ENCODE measurements at places on chromosomes 1 and 21.

GRCh38 chr1:192615055-192615454 is 20.9 kb upstream of the RGS13 start:
- no peak for DNase-seq

DNA sequence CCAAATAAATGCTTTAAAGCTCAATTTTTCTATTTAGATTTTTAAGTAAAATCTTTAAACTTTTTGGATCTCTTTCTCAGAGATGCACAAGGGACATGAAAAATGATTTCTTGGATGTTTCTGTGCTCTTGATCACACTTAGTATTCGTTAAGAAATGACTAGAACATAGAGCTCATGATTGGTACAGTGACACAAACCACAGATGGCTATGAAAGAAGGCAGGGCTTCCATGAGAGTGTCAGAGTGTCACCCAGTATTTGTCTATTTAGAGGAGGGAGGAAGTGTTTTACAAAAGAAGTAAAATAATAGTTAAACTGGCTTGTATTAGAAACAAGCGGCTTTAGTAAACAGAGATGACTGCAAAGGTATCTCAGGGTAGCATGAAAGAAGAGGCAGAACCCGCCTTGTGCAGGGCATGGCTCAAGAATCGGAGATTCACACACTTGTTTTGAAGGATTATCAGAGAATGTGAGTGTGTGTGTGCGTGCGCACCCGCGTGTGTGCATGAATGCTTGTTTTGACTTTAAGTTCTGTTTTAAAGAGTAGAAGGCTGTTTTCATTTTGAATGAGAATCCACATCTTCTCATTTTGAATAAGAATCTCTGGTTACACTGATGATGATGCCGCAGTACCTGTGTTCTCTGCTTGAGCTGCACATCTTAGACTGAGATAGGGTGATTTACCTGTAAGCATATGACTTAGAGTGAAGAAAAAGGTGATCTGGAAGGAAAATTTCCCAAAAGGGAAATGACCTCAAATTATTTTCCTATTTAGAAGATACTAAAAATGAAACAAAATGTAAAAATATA is 82.1 kb downstream of the VPS26C start:
- DNase-seq, result no peak

DNA sequence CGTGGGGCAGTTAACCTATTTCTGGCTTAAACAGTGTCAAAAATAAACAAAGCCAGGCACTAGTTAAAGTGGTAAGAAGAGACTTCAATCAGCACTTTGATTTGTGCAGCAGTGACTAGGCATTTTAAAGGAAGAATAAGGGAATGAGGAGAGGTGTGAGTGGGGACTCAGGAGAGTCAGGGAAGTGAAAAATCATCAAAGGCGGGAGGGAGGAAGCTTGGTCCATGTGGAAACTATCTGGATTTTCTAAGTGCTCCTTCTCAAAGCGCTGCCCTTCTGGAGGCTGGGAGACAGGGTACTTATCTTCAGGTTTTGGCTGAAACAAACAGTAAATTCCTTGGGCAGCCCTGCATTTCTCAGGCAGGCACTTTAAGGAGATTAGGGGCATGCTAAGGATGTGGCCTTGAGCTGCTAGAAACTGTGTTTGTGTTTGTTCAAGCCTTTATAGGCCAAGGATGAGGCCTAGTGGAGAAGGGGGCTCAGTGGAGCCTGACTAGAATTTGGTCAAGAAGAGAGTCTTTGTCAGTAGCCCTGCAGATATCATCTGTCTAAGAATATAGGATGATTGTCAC is 486.5 kb downstream of the SIPA1L2 start:
- peak; percentile 58 for DNase-seq

DNA sequence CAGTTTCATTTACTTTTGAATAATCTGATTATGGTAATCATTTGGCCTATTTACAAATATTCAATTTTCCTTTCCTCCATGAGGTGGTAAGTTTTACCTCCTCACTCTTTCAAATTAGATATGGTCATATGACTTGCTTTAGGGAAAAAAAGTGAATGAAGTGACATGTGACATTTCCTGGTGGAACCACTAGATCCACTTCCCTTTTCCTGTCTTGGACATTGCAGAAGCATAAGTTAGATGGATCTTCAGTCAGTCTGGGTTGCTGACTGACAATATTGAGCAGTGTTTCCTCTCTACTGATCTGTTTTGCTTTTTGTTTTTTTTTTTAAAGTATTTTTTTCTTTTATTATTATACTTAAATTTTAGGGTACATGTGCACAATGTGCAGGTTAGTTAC is 481.1 kb upstream of the PTBP2 start:
- no peak for DNase-seq

- DNase-seq, result no peak
These were observed 90.5 kb upstream of the TTC34 start for GRCh38 chr1:2891923-2892448.

DNA sequence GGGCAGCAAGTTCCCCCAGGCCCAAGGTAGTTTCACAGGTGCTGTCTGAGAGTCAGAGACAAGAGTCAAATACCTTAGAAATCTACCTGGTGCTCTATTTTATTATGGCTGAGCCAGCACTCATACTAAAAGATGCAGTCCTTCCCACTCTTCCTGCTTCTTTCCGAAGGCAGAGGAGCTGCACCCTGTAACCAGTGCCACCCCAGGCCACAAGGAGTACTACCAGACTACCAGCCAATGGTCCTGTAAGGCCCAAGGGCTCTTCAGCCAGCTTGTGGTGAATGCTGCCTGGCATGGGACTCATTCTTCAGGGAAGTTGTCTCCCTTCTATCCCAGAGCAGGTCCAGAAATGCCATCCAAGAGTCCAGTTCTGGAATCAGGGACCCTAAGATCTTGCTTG is 203.8 kb upstream of the DUSP10 start:
- DNase-seq, result no peak

GRCh38 chr1:214515544-214516433 is 35.6 kb downstream of the PTPN14 start:
- DNase-seq, result no peak

DNA sequence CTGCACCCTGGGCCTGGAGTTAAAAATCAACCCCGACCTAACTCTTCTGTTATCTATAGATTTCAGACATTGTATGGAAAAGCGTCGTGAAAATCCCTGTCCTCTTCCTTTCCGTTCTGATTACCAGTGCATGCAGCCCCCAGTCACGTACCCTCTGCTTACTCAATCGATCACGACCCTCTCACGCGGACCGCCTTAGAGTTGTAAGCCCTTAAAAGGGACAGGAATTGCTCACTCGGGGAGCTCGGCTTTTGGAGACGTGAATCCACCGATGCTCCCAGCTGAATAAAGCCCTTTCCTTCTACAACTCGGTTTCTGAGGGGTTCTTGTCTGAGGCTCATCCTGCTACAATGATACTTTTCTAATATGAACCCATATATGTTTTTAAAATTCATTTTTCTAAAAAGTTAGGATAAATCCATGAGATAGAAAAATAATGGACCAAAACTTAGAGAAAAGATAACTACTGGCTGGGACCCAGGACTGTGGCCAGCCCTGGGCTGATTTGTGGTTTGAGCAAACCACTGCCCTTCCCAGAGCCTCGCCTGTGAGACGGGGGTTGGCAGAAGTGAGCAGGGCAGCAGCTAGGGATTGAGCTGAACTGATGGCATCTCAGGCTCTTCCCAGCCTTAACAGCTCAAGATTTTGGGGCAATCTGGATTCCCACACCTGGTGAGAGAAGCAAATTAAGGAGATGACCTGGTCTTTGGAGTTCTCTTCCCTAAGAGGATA is 5.0 kb downstream of the UQCRHL start:
- DNase-seq, result no peak

- DNase-seq, result no peak
These were observed 155.6 kb downstream of the NUF2 start for GRCh38 chr1:163477276-163477830.

DNA sequence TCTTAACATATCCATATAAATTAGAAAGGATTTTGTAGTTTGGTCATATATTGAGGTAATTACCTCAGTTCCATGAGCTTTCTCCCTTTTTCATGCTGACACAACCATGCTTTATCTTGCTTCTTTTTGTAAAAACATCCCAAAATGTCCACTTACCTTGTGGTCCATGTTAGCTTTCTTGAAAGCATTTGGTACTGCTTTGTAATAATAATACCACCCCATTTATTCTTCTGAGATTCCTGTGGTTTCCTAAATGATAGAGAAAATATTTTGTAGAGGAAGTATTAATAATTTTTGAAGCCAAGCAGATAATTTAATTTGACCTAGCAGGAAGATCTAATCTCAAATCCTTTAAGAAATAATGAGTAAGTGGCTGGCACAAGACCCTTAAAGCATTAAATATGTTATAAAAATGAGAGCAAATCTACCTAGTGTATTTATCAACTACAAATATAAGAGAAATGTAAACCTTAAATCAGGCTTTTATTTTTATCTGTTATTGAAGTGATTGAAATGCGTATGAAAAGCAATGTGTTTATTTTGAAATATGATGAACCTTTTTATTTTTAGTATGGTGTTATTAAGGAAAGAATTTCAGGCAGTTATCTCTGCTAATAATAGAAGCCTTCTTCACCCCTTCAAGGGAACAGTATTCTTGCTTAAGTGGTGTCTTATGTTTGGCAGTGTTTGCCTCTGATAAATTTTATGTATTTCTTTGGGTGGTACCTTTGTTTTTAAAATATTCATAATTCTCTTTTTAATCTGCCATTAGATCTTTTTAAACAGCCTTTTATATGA is 9.2 kb downstream of the PRKAA2 start:
- DNase-seq, result no peak

DNA sequence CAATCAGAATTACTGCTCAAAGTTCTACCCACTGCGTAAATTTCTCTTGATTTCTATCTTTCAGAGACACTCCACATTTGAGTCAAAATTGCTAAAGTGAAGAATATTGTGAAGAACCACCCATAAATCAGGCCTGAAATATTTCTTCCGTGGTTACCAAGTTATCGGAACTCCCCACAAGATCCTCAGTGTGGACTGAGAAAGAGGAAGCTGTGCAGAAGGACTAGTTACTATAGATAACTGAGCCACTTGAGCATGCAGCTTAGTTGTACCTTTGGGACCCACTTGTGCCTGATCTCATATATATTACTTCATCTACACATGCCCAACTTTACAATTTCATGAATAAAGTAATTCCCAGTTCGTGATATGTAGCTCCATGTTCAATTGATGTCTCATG is 18.4 kb downstream of the RWDD3 start:
- DNase-seq, result no peak

DNA sequence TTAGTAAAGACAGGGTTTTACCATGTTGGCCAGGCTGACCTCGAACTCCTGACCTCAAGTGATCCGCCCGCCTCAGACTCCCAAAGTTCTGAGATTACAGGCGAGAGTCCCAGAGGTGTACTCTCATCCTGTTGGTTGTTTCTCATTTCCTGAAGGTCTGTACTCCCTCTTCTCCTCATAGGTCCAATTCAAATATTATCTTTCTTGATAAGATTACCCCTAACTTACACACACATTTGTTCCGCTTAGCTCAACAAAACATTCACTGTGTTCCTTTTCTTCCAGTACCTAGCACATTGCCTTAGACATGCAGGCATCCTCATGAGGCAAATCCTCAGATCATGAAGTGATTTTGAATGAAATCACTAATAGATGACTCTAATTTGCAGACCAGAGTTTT is 72.4 kb upstream of the SSX2IP start:
- DNase-seq, result no peak

DNA sequence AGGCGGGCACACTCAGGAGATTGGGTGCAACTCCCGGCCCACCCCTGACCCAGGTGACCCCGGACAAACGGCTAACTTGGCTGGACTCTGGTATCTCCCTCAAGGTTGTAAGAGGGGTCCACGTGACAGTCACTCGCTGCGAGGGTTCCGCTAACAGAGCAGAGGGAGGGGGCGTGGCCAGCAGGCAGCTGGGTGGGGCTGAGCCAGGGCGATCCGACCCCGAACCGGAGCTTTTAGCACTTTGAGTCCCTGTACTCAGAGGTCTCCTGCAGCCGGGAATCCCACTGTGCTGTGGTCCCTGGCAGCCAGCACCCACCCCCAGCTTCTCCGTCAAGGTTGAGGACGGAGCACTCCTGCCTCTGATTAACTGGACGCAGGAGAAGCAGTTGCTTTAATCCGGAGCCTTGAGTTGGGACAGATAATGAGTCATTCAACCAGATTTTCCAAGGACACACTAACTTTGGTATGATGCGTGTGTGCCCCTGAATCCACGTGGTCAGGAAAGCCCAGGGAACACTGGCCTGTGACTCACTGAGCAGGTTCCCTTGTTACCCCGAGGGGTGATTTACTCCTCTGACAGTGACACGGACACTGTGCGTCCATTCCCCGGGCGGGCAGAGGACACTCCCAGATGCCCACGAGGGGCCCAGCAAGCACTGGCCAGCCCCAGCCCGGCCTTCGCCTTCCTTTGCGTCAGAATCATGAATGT is 16.8 kb downstream of the TRPM2 start:
- no peak for DNase-seq

DNA sequence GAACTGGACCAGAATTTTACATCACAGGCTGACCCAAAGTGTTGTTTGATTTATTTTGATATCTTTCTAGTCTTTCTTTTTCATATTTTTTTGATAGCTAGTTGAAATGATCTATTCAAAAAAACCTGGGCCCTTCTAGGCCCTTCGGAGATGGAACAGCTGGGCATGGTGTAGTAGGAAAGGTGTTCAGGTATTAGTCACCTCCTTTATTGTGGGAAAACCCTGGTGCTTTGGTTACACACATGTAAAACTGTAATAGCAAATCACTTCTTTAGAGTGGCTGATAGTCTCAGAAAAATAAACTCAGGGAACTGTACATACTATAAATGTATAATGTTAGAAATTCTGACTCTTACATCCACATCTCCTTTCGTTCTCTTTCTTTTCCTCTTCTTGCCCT is 234.5 kb downstream of the PLA2G4A start:
- DNase-seq, result no peak

- DNase-seq, result no peak
These were observed 8.8 kb downstream of the FMO1 start for GRCh38 chr1:171256940-171257606.

DNA sequence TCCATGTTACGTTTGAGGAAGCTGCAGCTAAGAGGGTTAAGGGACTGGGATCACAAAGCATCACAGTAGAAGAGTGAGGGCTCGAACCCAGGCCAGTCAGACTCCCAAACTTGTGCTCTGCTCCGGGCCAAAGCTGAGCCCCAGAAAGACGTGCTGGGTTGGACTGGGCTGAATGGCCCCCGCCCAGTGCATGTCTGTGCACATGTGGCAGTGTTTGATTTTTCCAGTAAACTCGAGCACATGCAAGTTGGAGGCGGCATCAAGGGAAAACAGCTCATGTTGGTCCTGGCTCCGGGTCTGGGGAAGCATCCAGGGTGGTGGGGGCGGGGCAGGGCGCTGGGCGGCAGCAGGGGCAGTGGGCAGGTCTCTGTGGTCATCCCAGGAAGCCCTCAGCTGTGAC is 39.8 kb upstream of the WNT4 start:
- no peak for DNase-seq

GRCh38 chr21:33028773-33029384 is 3.1 kb downstream of the OLIG2 start:
- no peak for DNase-seq
